Muscle of arm (tissue), 14 donors: ENCODE measurements at places on chromosomes 5 and 9.
A peak's percentile ranks its signal among the peaks of the same experiment; 100 is the strongest.

DNA sequence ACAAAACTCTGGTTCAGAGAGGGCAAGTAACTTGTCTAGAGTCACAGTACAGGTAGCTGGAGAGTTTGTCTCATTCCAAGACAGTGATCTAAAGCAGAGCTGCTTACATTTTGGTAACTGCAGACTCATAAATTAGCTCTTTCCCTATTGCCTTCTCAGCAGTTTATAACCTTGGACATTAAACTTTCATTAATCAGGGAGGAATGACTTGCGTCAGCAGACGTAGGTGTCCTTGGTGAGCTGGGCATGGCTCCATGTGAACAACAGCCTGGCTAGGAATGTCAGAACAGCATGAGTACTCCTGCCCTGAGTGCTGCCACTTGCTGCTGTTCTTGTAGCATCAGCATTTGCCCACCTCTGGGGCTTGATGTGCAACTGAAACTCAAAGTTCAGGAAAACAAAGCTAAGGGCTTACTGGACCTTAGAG is 2.2 kb upstream of the ALDOB start:
- no peak for DNase-seq

- DNase-seq = no peak
These were observed 405.5 kb downstream of the PDE4D start for GRCh38 chr5:59487772-59488729.

DNA sequence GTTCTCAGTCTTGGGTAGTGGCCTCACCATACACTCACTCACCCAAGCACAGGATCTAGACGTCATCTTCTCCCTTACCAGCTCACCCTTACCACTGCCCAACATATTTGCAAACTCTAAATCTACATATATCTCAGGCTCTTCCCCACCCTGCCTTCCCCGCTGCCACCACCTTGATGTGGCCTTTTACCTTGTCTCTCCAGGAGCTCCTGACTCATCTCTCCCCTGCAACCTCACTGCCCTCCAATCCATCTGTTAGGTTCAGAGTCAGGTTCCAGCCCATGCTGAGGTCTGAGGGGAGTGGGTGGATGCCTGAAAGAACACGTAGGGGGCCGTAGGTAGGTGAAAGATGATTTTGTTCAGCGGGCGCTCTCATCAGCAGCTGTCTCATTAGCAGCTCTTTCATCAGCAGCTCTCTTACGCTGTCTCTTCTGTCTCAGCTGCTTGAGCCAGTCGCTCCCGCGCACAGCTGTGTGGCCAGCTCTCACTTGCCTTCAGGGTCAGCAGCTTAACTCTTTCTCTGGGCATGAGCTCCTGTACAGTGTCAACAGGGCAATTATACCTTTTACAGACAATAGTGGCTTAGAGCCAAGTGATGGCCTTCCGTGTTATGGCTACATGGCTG is 23.1 kb upstream of the CKMT2 start:
- DNase-seq = no peak

GRCh38 chr5:82549263-82549662 is 271.1 kb upstream of the RPS23 start:
- no peak for DNase-seq

DNA sequence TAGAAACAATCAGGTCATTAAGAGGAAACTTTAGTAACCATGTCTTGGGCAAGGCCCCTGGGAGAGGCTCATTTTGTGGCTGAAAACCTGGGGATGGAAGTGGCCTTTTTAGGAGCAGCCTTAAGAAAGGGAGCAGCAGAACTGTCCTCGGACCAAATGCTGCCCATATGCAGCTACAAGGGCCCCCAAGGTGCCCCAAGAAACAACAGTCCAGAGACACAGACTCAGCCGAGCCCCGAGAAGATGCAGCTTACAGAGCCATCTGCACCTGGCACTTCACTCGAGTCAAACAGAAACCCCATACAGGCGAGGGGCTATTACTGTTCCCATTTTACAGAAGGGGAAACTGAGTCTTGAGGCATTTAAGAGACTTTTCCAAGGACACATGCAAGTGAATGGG is 58.0 kb downstream of the COL23A1 start:
- no peak for DNase-seq

- DNase-seq = no peak
These were observed 161.4 kb upstream of the KLF4 start for GRCh38 chr9:107650995-107651394.

- peak; percentile 83 for DNase-seq
These were observed 57.1 kb upstream of the ZBED3 start for GRCh38 chr5:77143998-77144836.

DNA sequence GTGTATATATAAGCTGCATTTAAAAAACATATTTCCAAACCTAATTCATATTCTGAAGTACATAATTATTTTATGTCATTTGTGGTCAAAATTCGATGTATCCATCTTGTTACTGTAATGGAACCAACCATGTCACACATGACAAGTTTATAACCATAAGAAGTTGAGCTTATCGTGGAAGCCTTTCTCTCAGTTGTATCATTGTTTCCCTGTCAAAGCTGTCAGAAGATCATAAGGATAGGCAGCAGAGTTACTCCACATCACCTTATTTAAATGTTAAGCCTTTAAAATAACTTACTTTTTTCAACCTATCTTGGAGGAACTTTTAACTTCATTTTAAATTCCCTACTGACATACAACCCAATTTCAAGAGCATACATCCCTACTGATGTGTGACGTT is 841.5 kb downstream of the PTPRD start:
- DNase-seq = no peak

GRCh38 chr5:139914218-139914807 is 118.7 kb downstream of the PSD2 start:
- DNase-seq = no peak

GRCh38 chr5:96350678-96351077 is 82.4 kb downstream of the PCSK1 start:
- DNase-seq = no peak

DNA sequence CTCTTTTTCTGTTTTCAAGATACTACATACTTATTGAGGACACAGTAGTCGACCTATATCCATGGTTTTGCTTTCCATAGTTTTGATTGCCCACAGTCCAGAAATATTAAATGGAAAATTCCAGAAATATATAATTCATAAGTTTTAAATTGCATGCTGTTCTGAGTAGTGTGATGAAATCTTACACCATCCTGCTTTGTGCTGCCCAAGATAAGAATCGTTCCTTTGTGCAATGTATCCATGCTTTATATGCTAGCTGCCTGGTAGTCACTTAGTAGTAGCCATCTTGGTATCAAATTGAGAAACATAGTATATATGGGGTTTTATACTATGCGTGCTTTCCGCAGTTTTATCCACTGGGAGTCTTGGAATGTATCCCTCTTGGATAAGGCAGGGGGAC is 59.0 kb downstream of the CWC27 start:
- DNase-seq = no peak

DNA sequence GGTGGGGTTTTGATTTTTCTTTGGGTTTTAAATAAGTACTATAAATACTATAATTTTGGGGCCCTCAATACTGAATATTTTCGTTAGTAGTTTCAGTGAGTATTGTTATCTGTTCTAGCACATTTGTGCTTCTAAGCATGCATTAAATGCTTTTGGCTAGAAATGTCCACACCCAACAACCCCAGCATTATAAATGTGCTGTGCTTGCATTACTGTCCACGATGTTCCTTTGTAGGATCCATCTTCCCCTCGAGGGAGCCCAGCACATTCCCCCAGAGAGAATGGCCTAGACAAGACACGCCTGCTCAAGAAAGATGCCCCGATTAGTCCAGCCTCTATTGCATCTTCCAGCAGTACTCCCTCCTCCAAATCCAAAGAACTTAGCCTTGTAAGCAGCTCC is 134.7 kb downstream of the TLE4 start:
- no peak for DNase-seq

- DNase-seq = no peak
These were observed 10.0 kb upstream of the CAMK4 start for GRCh38 chr5:111214052-111214742.

GRCh38 chr5:16863469-16863946 is 72.6 kb downstream of the MYO10 start:
- DNase-seq = no peak

DNA sequence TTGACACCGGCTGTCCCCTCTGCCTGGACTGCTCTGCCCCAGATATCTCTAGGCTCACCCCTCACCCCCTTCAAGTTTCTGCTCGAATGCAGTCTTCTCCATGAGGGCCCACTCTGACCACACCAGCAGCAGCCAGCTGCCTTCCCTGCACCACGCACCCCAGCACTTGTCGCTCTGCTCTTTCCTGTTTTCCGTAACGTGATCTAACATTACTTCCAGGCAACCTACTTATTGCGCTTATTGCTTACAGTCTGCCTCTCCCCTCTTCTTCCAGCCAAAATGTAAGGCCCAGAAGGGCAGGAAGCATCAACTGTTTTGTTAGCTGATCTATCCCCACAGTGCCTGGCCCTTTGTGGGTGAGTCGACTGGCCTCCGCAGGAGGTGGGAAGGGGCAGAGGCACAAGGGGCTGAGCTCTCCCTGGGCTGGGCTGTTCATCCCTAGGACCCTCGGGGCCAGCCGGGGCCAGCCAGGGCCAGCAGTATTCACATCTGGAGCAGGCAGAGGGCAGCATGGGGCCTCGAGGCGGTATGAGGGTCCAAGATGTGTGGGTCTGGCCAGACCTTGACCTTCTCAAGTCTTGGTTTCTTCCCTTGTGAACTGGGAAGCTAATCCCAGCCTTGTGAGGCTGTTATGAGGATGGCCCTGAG is 11.6 kb upstream of the DBN1 start:
- DNase-seq = no peak

DNA sequence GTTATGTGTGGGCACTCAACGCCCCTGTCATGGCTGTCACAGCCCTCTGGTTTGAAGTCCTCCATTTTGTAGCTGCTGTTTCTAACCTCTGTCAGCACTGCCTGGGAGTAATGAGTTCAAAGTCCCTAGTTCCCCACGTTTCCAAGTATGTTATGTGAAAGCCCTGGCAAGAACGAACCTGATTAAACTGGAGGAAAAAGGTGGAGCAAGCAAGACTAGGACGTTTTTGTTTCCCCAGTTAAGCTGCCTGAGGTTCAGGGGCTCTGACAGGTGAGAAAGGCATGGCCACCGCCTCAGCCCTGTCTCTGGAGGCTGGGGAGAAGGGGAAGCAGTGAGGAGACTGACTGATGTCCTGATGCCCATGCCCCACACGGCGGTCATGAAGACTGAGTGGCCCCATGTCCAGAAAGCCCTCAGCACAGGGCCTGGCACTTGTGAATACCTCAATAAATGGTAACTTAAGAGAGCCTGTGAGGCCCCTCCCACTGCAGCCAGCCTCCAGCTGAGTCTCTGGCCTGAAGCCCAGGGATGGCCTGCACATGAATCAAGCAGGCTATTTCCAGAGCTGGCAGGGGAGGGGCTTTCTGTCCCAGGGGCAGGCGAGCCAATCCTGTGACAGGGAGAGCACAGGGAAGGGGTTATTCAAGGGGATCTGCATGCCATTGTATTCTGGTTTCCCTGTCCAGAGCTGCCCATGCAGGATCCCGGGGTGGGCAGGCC is 61.8 kb downstream of the PFDN1 start:
- DNase-seq = peak; percentile 79

- DNase-seq = no peak
These were observed 290.3 kb downstream of the NSG2 start for GRCh38 chr5:174335682-174336364.

DNA sequence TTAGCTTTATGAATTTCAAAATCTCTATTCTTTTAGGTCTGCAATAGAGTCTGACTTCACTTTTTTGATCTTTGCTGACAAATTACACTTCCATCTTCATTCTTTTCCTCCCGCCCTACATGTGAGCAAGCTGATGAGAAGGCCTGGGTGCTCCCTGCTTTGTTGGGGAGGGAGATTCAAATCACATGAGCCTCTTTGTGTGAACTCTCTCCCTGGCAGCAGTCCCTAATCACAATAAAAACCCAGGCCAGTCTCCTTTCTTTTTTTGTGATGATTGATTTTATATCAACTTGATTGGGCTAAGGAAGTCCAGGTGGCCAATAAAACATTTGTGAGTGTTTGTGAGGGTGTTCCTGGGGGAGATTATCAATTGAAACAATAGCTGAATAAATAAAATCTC is 89.4 kb downstream of the PSAT1 start:
- DNase-seq = no peak

DNA sequence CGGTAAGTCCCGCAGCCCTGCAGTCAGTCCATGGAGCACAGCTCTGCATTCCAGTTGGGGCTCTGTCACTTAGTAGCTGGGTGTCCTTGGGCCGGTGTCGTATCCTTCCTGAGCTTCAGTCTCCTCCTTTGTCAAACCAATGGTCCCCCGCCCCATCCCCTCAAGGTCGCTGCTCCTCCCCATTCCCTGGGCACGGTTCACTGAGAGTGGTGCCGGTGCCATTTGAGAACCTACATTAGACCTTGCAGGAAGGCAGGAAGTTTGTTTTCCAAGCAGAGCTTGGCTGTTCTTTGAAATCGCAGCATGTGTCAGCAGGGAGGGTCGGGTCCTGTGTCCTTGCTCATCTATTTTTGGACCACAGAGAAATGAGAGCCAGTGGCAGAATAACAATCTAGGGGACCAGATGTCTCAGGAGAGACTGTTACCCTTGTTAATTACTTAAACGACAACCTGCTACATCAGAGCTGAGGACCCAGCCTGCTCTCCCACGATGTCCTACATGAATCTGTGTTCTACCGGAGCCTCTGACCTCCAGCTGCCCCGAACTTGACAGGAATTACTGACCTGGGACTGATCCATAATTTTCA is 21.7 kb upstream of the BARHL1 start:
- no peak for DNase-seq

DNA sequence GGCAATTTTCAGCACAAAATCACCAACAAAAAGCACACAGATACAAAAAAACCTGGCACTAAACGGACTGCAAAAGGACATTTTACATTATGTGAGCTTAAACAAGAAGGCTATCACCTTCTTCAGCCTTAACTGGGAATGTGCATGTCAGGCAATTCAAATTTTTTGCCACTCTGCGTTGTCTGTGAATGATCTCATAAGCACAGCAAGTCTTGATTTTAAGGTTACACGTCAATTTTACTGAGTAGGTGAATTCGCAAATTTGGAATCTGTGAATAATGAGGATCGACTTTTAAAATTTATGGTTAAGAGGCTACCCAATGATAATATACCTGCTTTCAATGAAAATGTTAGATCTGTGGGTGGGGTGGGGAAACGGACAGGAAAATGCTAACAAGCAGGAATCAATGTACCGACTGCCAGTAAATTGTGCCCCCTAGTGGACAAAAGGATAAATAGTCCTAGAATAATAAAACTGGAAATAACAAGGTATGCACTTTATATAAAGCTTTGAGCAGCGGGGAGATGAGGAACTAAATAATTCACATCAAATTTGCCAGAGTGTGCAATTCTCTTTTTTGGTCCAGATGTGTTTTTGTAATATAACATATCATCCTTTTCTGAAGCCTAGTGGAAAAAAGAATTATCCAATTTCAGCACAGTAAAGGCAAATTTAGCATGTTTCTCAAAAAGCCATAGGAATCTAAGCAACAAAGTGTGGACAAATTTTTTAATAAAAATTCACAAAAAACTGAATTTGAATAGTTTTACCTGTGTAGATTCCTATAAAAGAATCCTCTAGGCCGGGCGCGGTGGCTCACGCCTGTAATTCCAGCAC is 20.5 kb downstream of the EQTN start:
- peak; percentile 72 for DNase-seq

GRCh38 chr5:111682121-111682520 is 74.9 kb downstream of the NREP start:
- no peak for DNase-seq
